ENCODE measurements at places on chromosomes 4 and X. TPM values are rescaled to one million over a fixed set of nuclear protein-coding genes. Genes with fewer than 3 reads are reported as not detected.
A peak's percentile ranks its signal among the peaks of the same experiment; 100 is the strongest.

DNA sequence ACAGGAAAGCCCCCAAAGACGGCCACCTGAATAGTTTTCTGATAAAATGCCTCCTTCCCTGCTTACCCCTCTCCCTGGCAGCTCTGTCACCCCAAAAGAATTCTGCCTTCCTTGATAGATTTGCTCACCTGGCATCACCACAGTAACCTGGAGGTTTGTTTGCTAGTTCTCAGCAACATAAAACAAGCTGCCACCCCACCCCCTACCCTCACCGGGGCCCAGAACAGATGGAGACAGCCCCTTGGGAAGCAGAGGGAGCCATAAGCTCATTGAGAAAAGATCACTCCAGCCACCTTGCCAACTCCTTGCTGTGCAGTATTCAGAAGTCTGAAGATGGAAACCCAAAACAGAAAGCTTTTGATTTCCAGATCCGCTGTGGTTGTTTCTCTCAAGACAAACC lies 108.6 kb downstream of the DHX15 start:
- no peak for DNase-seq

- DNase-seq, result no peak
These were observed 13.6 kb downstream of the STOX2 start for GRCh38 chr4:183918696-183919095.

DNA sequence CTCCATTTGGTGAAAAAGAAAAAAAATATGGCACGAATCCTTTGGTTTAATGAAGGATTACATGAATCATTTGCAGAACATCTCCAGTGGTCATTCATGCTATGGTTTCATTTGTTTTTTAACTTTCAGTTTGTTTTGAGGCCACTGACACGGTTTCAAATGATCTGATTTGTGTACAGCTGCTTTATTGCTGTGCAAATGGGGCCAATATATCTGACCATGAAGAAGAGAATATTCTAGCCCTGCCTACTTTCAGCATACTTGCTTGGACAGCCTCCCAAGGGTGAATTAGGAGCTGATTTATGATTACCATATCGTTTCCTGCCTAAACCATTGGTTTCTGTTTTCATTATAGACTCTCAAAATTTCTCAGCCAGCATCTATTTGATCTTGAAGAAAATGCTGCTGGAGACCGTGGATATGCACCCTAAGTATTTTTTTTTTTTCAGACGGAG lies 30.7 kb downstream of the SPARCL1 start:
- no peak for DNase-seq

GRCh38 chr4:37244583-37245390 lies at the start of gene NWD2:
TSS of gene NWD2 (plus strand) at chr4:37244743. CDS start at chr4:37245068, 325 bp downstream.
- no peak for DNase-seq

DNA sequence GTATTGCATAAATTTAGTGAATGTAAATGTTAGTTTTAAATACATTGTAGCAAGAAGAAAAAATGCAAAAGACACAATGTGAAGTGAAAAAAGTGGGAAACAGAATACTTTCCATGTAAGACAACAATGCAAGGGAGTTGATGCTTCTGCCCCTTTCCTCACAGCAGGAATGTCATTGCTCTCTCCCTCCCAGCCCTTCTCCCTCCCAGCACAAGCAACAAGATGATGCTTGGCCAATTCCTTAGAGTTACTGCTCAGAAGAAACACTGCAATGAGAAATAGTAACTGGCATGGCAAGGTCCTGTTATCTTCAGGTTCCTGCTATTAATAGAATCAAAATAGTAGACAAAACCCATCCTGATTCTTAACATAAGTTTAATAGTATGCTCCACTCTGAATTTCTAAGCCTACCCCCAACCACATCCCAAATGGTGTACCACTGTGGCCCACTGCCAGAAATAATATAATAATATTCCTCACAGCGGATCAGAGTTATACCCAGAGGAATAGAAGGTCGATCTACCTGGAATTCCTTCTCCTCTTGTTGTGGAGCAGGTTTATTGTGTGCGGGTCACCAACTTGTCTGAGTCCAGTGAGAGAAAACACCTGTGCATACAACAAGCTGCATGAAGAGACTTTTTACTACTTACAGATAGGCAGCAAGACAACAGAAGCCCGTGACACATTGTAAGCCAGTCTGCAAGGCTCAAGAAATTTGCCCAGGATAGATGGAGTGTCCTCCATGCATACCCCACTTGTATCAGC lies 69.8 kb upstream of the SLC7A11 start:
- no peak for DNase-seq

DNA sequence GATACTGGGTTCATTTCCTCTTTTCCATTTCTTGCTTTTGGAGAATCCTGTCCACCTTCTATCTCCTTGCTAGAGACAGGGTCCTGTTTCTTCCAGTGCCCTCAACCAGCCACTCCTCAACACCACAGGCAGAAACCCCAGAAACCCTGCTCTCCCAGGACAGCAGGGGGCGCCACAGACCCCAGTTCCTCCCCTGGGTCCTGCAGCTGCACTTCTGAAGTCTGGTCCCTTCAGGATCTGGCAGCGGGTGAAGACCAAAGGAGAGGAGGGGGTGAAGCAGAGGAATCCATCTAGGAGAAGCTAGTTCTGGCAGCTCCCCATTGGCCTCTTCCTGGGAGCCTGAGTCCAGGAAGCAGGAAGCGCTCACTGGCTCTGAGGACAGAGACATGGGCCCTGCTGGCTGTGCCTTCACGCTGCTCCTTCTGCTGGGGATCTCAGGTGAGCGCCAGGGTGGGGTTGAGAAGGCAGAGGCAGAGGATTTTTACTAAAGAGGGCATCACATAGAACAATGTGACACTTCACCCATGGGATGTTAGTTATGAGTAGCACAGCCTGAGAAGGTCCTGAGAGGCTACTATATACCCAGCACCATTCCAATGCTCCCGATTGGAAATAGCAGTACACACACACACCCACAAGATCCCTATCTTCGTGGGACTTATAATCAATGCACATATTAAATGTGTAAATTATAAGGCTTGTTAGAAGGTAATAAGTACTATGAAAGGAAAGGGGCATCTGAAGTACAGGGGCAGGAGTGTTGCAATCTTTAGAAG lies at the start of gene PRSS48:
TSS of gene PRSS48 (plus strand) at position 375 of the 776 bp plus-strand sequence. CDS start at position 387, 12 bp downstream.
- DNase-seq, result peak; percentile 71

DNA sequence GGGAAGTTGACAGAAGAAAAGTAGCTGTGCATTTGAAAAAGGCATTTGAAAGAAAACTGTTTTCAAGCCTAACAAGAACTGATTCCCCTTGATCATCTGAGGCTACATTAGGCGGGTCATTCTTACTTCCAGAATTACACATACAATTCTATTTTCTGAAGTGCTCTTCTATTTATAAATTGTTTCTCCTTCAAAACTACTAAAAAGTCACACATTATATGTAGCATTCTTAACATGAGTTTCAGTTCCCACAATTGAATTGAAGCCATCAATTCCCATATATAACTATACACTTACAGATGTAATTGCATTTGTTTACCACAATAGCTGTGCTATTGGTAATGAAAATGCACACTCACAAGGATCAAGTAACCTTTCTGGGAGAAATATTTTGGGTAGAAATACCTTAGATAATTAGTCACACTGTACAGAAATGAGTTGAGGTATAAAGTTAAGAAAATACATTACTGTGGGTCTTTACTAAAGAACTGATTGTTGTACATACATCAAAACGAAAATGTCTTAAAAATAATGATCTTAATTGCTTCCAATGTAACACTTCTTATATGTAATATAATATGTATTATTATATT lies 1688.0 kb upstream of the AGA start:
- no peak for DNase-seq

GRCh38 chr4:25427871-25428270 lies 50.8 kb downstream of the ANAPC4 start:
- no peak for DNase-seq

DNA sequence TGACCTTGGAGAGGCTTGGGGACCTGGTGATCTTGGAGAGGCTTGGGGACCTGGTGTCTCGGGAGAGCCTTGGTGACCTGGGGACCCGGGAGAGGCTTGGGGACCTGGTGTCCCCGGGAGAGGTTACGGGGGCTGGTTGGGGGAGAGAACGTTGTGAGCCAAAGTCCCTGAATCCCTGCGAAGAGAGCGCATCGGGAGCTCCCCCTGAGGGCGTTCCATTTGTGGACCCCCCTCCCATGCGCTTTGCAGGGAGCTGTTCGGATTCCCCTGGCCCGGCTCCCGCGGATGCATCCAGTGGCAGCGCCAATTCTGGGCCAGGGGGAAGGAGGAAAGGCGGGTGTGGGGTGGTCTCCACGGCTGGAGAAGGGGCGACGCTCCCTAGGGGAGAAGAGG lies 13.3 kb downstream of the SHOX start:
- DNase-seq, result no peak

DNA sequence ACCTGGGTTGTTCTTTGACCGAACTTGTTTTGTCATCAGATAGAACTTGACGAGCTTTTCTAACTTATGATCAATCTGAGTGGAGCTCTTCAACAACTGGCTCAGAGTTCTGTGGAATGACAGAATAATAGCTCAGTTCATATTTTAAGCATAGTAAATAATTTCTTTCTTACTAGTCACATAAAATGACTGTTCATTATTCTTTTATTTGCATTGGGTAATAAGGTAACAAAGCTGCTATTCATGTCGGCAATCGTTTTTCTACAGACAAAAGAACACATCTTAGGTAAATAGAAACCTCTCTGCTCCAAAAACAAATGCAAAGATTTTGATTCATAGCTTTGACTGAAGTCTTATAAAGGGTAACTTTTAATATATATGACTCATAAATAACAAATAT lies 57.3 kb upstream of the CXCL8 start:
- no peak for DNase-seq

GRCh38 chr4:108018040-108018883 lies 28.6 kb downstream of the HADH start:
- peak; percentile 87 for DNase-seq

DNA sequence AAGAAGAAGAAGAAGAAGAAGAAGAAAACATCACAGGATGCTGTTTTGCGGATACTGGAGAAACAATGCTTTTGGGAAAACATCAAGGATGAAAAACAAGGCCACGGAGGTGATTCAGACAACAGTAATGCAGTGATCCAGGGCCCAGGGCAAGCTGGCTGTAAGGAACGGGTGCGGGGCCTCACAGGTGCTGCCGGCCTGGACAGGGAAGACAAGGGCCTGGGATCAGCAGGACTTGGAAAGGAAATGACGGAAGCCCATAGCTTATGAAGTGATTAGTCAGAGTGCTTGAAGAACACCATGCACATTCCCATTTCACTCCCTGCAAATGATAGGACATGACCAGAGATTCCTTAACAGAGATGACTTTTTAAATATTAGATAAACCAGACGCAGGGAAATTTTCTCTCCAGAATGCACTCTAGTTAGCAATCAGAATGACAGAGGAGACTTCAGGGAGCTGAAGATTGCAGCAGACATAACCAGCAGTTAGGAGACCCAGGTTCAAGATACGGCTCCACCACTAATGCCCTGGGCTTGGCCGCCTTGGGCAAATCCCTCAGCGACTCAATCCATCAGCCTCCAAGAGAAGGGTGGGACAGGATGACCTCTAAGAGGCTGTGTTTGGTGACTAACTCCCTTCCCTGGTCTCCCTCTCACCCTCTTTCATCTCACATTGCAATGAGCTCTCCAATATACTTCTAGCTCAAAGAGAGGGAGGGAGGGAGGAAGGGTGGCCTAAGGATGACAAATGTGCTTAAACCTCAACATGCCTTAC lies 54.1 kb downstream of the APBB2 start:
- DNase-seq, result no peak

DNA sequence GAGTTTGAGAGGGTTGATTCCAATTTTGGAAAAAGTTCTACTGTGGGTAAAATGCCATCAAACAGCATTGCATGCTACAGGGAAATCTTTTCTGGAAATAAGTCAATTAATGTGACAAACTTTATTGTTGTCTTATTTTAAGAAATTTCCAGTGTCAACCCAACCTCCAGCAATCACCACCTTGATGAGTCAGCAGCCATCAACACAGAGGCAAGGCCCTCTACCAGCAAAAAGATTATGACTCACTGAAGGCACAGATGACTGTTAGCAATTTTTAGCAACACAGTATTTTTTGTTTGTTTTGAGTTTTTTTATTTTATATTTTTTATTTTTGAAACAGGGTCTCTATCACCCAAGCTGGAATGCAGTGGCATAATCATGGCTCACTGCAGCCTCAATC lies 165.4 kb upstream of the C1QTNF7 start:
- no peak for DNase-seq

GRCh38 chr4:8548731-8549351 lies 31.4 kb upstream of the GPR78 start:
- no peak for DNase-seq

GRCh38 chrX:85244450-85245211 lies 840 bp downstream of the ZNF711 start:
- peak; percentile 36 for DNase-seq

Gene TECRL
- not detected for total RNA-seq

Gene UGT2B17
- total RNA-seq, result 1.3 TPM

Gene ERCC6L
- total RNA-seq, result not detected

Gene CCKAR
- total RNA-seq, result not detected

Gene NWD2
- total RNA-seq, result 0.37 TPM

Gene GAGE13
- not detected for total RNA-seq
